ENCODE measurements at places on chromosomes 2 and 18. TPM values are rescaled to one million over a fixed set of nuclear protein-coding genes. Genes with fewer than 3 reads are reported as not detected.
A peak's percentile ranks its signal among the peaks of the same experiment; 100 is the strongest.

DNA sequence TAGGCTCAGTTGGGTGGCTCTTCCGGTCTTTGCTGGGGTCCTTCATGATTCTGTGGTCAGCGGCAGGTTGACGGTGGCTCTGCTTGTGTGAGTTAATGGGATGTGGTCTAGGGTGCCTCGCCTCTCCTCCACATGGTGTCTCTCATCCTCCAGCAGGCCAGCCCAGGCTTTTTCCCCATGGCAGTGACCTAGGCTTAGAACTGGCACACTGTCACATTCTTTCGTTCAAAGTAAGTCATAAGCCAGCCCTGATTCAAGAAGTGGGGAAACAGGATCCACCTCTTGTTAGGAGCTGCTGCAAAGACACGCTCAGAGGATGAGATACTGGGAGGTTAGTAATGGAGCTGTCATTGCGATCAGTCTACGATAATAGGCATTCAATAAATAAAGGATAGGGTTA is 46.0 kb upstream of the CTIF start:
- DNase-seq = no peak

DNA sequence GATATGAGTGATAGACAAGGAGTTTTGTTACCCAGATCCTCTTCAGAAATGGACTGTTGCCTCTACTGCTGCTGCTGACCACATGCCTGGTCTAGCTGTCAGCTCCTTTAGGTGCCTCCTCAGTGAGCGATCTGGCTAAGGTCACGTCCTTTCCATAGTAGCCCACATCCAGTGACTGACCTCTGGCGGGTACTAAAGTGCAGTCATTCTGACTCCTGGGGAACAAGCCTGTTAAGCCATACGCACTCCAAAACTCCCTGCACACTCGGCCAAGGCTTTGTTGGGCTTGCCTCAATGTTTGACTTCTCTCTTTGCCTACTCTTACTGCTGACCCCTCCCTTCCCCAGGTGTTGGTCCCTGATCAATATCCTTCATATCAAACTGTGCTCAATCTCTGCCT is 685.2 kb downstream of the IRS1 start:
- no peak for DNase-seq

- no peak for DNase-seq
Measured at GRCh38 chr18:67845035-67845434, 328.5 kb upstream of the DSEL start.

GAL3ST2 gene
- 0.37 TPM for total RNA-seq

DNA sequence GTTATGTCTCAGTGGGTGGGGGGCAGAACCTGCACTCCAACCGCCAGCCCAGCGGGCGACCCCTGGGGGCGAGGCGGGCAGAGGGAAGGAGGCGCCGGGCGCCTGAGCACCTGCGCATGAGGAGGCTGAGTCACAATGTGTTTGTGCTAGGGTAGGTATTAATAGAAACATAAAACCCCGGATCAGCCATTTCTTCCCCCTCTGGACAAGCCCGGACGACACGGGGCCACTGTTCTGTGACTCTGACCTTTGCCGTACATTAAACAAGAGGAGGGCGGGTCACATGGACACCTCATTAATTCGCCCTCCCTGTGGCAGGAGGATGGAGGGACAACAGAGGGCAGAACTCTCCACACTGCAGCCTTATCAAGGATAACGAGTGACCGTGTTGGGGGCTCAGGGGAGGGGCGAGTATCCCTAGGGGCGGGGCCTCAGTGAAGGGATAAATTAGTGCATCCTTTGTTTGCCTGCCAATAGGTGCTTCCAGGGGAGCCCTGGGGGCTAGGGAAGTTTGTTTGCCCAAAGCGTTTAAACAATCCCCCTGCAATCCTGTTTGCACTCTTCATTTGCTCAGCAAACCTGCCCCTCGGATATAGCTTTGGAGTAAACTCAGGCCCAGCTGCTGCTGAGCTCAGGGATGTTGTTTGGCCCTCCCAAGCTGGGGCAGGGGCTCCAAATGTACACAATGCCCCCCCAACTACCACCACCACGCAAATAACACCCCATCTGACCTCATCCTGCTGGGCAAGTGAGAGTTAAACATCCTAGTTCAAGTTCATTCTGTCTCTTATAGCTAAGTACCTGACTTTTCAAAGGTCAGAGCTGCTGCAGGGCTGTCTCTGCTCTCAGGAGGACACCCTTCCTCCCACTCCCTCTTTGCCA is 171.2 kb upstream of the GLI2 start:
- no peak for DNase-seq

MOB1A gene
- total RNA-seq = 167 TPM

GRCh38 chr2:73156539-73157124 is 43.9 kb upstream of the RAB11FIP5 start:
- no peak for DNase-seq

- DNase-seq = no peak
Measured at GRCh38 chr2:85062565-85062964, 70.6 kb upstream of the TCF7L1 start.

DNA sequence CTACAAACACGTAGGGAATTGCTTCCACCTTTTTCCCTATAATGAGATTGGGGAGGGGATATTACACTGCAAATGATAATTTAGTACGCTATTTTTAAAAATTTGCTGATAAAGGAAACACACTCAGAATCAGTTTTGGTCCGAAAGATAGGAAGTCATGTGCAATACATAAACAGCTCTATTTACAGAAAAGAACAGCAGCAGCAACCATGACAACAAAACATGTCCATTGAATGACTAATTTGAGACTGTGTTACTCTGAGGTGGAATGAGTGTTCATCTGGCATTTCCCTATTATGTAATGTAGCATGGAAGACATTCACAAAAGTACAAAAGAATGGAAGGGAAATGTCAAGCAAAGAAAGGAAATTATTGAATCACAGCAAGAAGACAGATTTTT is 337.2 kb downstream of the NBAS start:
- DNase-seq = no peak

GRCh38 chr2:213934560-213934959 is 476.3 kb upstream of the VWC2L start:
- peak; percentile 5 for DNase-seq

DNA sequence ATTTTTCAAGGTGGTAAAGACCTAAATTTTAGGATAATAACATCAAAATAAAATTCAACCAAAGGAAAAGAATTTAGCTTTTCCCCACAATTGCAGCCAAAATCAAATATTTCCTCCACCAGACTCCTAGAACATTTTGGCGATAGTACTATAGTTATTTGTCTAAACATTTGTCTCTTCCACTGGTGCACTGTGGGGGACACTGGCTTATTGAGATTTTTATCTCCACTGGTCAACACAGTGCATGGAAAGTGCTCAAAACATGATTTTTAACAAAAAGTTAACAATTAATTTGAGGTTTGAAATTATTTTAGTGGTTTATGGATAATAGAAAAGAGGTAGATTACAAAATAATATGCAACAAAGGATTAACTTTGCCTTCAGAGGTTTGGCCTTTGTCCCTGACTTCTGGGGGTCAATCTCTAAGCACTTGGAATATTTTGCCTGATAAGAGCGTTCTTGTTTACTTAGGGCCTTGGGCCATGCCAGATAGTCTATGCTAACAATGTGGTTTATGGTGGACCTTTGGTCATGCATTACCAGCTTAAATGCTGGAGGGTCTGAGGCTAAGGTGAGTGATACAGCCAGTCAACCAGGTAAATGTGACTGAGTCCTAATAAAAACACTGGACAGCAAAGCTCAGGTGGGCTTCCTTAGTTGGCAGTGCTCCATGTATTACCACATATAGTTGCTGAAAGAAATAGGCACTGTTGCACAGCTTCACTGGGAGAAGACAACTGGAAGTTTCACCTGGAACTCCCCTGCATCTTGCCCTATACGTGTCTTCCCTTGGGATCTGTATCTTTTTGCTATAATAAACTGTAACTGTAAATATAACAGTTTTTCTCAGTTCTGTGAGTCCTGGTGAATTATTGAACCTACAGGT is 67.2 kb upstream of the SATB2 start:
- DNase-seq = no peak

- no peak for DNase-seq
Measured at GRCh38 chr18:48430150-48430549, 21.0 kb upstream of the ZBTB7C start.

GRCh38 chr2:18339326-18339725 is 221.1 kb downstream of the RDH14 start:
- DNase-seq = no peak

DNA sequence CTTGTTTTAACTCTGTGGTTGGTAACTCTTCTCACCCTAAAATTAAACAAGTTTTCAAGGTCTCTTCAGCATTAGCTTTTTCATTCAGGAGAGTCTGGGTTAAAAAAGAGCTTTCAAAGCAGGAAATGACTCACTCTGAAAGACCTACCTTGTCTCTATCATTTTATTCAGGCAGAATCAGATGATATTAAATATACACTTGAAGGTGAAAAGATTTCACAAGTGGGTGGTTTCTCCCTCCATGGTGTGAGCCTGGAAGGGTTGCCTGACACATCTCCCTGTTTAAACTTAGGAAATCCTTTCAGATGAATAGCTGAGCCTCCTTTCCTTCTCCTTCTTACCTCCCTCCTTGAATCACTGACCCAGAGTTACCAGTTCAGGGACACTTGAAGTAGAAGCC is 1402.0 kb upstream of the PIK3C3 start:
- no peak for DNase-seq

DNA sequence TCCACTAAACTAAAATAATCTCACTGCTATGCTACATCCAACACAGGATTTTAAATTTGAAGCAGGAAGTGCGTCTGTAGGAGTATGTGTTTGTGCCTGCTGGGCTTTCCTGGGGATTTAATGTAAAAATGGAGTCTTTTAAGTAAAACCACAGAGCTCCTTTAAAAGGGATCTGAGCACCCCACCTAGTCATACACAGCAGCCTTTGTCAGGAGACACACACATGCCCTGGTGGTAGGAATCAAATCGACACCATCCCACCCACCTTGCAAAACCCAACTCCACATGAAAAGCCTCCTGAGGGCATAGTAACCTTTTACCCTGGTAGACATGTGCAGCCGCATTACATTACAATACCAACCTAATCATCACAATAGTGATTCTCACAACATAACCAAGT is 29.1 kb downstream of the UXS1 start:
- DNase-seq = no peak

DNA sequence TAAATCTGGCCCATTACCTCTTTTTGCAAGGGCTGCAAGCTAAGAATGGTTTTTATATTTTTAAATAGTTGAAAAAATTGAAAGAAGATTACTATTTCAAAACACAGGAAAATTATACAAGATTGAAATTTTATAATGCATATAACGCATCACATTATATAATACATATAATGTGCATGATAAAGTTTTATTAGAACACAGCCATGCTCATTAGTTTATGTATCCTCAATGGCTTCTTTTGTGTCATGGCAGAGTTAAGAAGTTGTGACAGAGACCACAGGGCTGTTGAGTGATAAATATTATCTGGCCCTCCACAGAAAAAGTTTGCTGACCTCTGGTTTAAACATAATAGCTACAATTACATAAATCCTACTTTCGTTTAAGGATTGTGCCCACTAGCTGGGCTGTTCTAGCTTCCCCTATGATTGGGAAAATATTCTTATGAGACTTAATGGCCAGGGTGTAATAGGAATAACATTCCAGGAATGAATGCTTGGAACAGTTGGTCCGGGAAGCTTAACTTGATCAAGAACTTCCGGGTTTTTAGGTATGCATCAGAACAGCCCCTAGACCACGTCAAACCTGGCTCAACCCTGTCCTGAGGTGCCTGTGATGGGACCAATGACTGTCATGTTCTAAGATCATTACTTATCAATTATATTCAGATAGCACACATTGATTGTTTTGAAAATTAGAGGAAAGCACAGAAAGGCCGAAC is 98.7 kb upstream of the LPIN2 start:
- no peak for DNase-seq

NCOA1 gene
- total RNA-seq = 43.0 TPM

DNA sequence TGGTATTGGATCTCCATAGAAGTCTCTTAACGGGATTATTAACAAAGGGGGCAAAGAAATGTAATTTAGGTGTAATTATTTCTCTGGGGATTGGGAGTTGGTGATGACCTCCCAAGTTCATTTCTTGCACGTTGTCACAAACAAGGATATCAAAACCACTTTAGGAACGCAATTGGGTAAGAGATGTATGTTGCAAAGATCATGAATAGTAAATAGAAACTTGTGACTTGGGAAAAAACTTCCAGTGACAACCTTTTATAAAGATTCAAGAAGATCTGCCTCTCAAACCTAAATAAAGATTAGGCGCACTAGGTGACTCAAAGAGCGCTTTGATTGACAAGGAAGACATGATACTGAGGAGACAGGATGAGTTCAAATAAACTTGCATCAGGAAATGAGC is 127.8 kb upstream of the TRIB2 start:
- no peak for DNase-seq

- no peak for DNase-seq
Measured at GRCh38 chr2:23918837-23919489, 8.0 kb downstream of the ATAD2B start.

- DNase-seq = no peak
Measured at GRCh38 chr2:67476809-67477790, 80.0 kb downstream of the ETAA1 start.

DNA sequence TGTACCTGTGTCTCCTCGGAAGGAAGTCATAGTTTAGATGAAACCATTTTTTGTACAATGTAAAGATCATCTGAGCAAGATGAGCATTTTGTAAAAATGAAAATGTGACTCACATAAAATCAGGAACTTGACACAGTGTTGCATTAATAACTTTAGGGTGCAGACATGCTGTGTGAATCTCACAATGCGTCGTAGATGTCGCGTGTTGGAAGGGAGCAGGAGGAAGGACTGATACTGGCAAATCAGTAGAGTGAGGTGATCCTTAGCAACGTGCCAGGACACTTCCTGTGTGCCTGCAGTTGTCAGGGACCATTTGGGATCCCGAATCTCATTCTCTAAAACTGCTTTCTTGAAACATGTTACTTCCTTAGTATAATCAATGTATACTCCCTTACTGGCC is 103.1 kb downstream of the SH3BP4 start:
- no peak for DNase-seq

DNA sequence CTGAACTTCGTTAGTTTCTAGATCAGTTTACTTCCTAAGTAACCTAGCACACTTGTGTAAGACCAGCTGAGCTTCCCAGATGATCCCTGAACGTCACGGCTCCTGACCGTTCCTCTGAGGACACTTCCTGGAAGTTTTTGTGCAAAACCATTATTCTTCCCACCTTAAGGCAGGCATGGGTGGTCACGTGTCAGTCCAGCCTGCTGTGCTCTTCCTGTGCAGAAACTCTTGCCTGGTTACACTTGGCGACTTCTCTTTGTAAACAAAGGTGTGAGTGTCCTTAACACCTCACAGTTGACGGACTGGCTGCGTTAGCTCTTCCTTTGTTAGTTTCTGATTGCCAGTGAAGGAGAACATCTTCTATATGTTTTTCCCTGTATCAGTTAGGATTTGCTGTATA is 118.3 kb downstream of the SH3RF3 start:
- DNase-seq = no peak

DNA sequence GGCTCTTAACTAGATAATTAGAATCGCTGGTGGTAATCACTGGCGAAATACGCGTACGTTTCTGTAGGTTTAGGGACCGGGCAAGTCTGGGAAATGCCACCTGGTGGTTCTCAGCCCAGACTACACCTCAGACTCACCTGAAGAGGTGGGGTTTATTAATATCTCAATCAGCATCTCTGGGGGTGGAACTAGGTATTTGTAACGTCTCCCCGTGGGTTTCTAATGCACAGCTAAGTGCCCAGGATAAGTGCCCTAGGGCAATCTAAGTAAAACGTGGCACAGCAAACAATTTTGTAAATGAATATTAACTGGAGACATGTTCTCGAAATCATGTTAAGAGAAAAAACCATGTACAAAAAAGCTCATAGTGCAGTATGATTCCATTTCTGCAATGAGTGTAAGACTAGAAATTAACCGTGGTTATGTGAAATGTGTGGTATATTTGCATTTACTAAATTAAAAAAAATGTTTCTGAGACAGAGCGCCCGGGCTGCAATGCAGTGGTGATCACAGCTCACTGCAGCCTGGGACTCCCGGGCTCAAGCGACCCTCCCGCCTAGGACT is 760 bp upstream of the CNOT11 start:
- no peak for DNase-seq

TMEM178A gene
- total RNA-seq = 0.54 TPM

Measured in naive thymus-derived CD4-positive, alpha-beta T cell (primary cell).